ENCODE measurements at places on chromosomes 7 and 10.

DNA sequence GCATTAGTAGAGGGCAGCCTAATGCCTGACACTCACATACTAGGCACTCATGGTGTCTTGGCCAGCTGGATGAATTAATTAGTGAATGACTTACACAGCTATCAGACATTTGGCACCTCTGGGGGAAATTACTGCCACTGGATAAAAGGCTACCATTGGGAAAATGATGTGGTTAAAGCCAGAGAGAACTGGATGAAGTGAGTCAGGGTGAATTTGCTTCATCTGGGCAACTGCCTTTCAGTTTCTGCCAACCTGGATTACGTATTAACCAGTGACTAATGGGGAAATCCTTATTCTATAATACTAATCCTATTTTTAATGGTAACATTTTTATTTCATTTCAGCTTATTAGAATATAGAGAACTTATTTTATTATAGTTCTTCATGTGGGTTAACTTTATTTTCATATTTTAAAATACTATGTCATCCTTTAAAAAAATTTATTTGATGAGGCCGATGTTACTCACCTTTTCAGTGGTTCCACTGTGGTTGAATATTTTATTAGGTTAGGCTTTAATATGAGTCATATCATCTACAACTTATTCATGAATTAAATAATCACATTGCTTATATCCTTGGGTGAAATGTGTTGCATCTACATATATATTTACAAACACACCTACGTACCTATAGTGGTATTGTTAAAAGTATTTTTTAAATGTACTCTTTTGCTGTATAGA is 85.6 kb upstream of the CAPZA2 start:
- DNase-seq, result no peak

GRCh38 chr10:6701289-6701688 is 121.2 kb upstream of the PRKCQ start:
- no peak for DNase-seq

DNA sequence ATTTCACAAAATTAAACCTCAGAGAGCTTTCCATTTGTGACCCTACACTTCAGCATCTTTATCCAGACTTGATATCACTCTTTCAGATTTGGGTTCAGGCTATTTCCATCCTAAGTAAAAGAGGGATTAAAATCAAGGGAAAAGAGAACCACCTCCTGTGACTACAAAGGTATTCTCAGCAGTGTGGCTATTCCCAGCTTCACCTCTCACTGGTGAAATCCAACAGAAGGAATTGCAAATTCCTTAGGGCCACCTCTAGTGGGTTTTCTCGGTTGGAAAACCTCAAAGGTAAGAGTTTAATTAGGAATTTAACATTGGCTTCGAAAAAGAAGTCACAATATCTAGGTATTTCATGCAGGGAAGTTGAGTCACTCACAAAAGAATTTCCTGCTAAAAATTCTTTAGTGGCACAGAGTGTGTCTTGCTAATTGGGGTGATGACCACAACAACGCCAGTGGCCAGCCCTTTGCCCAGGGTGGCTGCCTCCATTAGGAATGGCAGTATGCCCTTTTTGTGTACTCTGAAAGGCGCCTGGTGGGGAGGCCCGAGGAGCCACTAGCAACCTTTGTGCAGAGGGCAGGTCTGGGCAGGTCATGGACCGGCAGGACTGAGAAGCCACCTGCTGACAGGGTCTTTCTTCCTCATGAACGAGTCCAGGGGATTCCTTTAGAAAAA is 52.2 kb downstream of the SEM1 start:
- DNase-seq, result no peak

DNA sequence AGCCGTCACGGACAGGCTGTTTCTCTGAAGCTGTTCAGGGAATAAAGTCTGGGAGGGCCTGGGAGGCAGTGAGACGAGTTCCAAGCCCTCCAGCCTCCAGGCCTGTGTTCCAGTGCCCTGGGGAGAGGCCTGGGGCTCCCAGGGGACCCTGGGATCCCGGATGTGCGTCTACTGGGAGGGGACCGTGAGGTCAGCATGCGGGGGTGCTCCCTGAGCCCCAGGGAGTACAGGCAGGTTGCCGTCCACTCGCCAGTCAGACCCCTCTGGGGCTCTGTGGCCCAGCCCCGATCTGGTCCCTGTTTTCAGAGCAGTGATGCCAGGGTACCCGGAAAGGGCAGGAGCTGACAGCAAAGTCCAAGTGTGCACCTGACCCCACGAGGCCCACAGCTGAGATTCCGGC is 80.9 kb upstream of the DNAAF5 start:
- no peak for DNase-seq

- no peak for DNase-seq
These were observed 11.7 kb upstream of the KIAA1217 start for GRCh38 chr10:24197263-24197662.

GRCh38 chr7:44472843-44473242 is 17.6 kb downstream of the NUDCD3 start:
- DNase-seq, result no peak

DNA sequence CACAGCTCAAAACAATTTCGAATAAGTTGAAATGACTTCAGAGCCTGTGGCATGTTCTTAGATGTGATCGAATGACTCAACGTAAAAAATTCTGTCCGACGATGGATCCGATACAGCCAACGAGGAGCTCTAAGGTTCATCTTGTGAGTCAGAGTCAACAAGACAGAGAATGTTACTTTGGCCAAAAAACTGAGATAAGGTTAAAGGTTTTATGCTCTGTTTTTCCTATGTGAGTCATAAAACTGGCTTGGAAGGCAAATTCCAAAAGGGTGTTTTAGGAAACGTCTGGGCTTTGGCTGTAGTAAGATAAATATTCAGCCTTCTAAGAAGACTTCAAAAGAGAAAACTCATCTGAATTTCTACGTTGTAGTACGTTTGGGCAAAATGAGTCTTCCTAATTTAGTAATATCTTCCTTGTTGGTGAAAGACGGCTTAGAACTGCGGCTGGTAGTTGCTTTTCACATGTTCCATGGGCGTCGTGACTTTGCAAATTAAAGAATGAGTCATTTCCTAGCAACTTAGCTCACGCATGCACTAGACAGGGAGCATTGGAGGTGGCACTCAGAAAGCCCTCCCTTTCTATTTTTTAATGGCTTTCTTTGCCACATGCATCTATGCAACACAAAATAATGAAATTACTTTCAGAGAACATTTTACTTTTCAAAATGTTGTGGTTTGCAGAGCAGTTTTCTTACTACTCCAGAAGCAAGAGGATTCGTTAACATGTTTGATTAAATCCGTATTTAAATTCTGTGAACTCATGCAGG is 28.2 kb downstream of the PFKP start:
- DNase-seq, result peak; percentile 74

DNA sequence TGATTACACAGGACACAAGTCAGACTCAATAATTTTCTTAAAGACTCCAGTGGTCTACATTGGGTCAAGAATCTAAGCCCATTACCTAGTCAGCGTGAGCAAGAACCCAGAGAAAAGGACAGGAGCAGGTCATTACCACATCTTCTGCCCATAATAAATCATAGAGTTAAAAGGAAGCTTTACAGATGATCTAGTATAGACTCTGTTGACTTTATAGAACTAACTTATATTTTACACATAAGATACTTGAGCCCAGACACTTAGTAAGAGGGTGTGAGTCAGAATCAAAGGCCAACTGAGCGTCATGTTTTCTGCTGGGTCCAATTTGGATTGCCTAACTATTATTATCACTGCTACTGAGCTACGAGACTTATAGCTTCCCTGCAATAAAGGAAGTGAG is 206.1 kb upstream of the NPSR1 start:
- no peak for DNase-seq

GRCh38 chr7:107387128-107387527 is 82.7 kb upstream of the GPR22 start:
- DNase-seq, result no peak

DNA sequence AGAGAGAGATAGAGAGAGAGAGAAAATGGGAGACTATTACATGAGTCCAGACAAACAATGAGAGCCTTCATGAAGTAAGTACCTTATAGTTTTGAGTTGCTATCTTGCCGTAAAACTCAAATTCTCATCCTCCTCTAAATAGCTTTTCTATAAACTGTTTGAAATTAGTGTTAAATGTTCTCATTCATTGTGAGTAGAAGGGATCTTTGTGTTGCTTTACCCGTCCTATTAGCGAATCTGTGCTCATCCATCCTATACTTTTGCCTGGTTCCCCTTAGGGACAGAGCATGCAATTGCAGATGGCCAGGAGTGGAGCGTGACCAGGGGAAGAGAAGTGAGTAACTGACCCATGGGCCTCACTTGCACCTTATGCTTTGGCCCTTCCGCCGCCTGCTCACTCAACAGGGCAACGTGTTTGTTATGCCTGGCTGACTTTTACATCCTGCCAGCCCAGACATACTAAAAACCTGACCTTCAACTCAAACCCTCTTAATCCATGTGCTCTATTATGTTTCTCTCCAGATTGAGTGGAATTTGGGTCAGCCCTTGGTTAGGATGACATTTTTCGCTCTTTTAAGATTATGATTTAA is 244.2 kb upstream of the YAE1 start:
- DNase-seq, result no peak

- DNase-seq, result no peak
These were observed 31.1 kb downstream of the PLXDC2 start for GRCh38 chr10:19847321-19847720.

GRCh38 chr10:74008212-74008731 is 10.4 kb downstream of the VCL start:
- DNase-seq, result no peak

DNA sequence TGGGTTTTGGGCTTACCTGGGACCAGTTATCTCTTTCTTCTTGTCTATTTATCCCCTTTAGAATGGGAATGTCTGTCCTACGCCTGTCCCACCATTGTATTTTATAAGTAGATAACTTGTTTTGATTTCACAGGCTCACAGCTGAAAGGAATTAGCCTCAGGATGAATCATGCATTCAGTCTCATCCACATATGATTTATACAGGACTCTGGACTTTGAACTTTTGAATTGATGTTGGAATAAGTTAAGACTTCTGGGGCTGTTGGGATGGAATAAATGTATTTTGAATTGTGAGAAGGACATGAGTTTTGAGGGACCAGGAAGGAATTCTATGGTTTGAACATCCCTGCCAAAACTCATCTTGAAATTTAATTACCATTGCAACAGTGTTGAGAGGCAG is 112.6 kb downstream of the AMPH start:
- no peak for DNase-seq

- DNase-seq, result no peak
These were observed 4.8 kb downstream of the ANK3 start for GRCh38 chr10:60384708-60385398.

DNA sequence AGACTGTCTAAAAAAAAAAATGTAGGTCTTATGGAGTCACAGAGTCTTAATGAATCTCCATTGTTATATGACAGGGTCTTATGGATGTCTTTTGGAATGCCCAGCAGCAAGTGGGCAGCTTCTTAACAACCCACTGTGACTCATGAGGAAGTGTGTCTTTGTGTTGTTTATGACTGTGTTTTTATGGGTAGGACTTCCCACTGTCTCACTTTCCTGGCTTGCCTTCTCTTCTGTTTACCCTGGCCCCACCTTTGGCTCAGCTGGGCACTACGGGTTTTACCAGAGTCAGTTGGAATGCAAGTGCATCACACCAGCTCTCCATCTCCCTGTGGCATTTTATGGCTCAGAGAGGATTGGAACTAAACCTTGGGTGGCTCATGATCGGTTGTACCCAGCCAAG is 580.5 kb downstream of the AUTS2 start:
- DNase-seq, result no peak

DNA sequence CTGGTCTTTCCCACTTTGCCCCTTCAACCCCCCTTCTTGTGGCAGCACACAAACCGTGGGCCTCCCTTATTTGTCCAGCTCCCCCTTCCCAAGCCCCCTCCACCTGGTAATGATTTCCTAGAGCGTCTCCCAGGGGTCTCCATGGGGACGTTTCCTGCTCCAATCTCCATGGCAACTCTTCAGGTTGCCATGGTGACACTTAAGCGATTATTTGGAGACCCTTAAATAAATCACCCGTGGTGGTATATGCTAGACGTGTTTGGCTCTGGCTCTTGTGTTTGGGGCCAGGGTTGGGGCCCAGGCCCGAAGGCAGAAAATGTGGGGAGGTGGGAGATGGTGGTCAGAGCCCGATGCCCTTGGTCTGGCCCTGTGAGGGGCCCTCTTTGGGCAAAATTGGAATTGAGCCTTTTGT is 41.1 kb upstream of the DLG5 start:
- DNase-seq, result no peak

GRCh38 chr7:70498232-70498992 is 633.5 kb upstream of the GALNT17 start:
- no peak for DNase-seq

GRCh38 chr10:63208986-63209385 is 75.9 kb downstream of the NRBF2 start:
- DNase-seq, result no peak

GRCh38 chr7:11753433-11753832 is 78.6 kb downstream of the THSD7A start:
- DNase-seq, result no peak

GRCh38 chr10:36608866-36609265 is 516.5 kb upstream of the ANKRD30A start:
- no peak for DNase-seq

GRCh38 chr10:92550924-92551323 is 23.0 kb downstream of the IDE start:
- no peak for DNase-seq

GRCh38 chr7:39589323-39590111 is 23.3 kb downstream of the YAE1 start:
- DNase-seq, result peak; percentile 43

GRCh38 chr7:66964411-66964810 is 31.0 kb downstream of the SBDS start:
- no peak for DNase-seq

- no peak for DNase-seq
These were observed 175.1 kb downstream of the AVL9 start for GRCh38 chr7:32670110-32671025.

DNA sequence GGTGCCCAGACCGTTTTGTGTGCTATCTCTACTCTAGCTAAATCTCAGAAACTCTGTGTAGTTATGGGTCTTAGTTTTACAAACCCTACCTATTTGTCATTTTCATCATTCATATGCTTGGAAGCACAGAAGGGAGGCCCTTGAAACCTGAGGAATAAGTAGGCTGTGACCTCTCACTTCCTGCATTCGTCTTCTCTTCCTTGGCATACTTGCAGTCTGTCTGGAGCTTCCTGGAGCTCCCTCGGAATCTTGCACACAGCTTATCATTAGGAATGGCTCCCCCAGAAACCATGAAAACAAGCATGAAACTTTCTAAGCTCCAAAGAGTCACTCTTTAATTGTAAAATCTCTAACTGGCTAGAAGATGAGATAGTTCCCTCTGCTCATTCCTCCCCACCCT is 376.9 kb upstream of the MYO3A start:
- no peak for DNase-seq

Data from CD4-positive, alpha-beta T cell (primary cell).